Activated CD4-positive, alpha-beta T cell treated with anti-CD3 and anti-CD28 coated beads for 24 hours (primary cell): ENCODE measurements at places on chromosomes 4 and X.

- no peak for DNase-seq
Measured at GRCh38 chr4:177271915-177272766, 37.5 kb upstream of the NEIL3 start.

- no peak for DNase-seq
Measured at GRCh38 chr4:2402048-2402842, 16.2 kb downstream of the ZFYVE28 start.

GRCh38 chrX:580030-580429, 50.6 kb upstream of the SHOX start:
- no peak for DNase-seq

DNA sequence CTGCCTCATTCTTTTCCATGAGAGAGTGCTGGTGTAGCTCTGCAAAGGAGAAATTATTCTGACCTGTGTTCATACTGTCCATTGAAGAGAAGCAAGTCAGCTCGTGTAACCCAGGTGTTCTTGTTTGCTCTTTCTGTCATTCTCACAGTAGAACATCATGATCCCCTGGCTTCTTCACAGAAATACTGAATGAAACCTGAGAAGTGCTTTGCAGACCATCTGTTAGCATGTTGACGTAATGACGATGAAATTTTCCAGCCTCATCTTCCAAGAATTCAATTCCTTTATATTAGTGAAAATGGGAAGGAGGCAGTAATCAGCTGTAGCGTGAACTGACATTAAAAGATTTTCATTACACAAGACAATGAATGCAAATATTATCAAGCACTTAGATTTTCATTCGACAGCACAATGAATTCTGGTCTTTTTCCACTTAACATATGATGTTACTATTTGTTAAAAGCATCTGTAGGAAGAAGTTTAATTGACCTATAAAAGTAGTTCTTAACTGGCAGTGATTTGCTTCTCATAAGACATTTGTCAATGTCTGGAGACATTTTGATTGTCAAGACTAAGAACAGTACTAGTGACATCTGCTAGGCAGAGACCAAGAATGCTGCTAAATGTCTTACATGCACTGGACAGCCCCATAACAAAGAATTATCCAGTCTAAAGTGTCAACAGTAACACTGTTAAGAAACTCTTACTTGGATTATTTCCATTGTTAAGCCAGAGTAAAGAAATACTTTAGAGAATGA, 246.3 kb downstream of the BANK1 start:
- DNase-seq: no peak

DNA sequence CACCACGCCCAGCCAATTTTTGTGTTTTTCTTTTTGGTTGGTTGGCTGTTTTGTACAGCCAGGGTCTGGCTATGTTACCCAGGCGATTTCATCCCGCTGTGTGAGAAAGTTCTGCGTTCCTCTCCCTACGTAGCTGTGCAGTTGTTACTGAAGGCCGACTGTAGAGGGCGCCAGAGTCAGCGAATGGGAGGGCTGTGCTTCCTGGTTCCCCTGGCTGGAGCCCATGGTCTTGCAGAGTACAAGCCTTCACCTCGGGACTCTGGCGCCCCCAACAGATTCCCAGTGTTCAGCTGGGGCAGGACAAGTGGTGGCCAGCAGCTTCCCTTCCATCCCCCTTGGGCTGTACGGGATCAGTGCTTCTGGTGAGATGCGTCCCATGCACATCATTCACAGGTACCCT, 5.6 kb upstream of the CT45A1 start:
- DNase-seq: peak; percentile 38

DNA sequence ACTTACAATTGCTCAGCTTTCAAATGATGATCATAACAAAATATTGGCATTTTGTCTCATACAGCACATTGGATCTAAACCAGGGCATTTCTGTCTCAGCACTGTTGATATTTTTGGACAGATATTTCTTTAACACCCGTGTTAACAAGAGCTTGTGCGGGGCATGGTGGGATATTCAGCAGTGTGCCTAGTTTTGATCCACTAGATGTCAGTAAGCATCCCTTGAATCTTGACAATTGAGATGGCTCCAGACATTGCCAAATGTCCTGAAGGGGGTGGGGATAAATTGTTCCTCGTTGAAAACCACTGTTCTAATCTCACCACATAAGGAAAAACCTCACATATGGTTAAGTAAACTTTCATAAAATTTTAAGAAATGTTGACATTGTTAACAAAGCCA, 806.3 kb downstream of the STIM2 start:
- no peak for DNase-seq

DNA sequence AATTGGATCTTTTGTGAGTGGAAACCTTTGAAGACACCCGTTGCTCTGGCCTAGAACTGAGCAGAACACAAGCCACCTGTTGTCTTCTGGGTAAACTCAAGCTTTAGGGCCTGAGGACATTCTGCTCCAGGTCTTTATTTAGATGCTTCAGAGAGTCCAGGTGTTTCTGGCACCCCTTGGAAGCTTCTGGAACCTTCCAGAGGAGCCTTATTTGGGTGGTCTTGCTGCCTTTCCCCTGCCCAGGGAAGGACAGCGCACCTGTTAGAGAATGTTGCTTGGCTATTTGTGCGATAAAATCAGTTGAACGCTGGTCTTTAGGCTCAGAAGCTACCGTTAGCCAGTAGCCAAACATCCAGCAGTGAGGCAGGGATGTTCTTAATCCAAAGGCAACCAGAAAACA, 3.0 kb downstream of the ZNF275 start:
- DNase-seq: no peak

DNA sequence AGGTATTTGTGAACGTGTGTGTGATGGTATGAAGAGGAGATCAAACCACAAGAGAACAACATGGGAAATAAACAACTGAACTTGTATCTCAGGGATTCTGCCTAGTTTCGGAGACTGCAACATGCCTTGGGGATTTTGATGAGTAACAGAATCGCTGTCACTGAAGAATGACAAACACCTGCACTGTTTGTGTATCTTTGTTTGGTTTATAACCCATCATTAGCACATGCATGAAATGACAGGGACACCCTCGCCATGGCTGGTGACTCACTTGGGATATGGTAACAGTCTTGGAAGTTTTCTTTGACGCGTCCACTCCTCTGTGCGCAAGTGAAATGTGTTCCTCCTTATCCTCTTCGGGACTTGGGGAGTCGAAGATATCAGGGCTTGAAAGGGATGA, 30.3 kb upstream of the MAP3K15 start:
- DNase-seq: no peak

GRCh38 chrX:148620023-148620422, 119.6 kb downstream of the AFF2 start:
- DNase-seq: no peak

- DNase-seq: no peak
Measured at GRCh38 chr4:3352941-3353594, 60.2 kb downstream of the RGS12 start.

DNA sequence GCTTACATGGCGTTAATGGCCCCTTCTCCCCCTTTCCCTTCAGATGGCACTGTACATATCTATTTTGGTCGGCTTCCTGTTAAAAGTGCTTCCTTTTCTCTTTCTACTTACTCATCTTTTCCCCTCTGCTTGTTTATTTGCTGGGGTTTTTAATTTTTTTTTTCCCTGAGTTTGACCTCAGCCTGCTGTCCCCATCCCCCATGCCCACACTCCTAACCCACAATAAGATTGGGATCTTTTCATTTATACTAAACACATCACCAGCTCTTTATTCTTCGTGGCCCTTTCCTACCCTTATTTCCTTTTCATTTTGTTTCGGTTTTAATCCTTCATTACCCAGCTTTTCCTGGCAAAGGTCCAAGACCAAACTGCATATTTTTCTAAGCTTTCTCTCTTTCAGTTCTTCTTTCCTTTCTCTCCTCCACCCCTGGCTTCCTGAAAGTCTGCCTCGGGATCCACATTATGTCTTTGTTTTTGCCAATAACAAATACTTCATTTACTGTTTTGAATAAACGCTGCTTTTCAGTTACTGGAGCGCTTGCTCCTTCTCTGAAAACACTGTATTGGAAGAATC, 152.0 kb upstream of the USP9X start:
- peak; percentile 10 for DNase-seq

DNA sequence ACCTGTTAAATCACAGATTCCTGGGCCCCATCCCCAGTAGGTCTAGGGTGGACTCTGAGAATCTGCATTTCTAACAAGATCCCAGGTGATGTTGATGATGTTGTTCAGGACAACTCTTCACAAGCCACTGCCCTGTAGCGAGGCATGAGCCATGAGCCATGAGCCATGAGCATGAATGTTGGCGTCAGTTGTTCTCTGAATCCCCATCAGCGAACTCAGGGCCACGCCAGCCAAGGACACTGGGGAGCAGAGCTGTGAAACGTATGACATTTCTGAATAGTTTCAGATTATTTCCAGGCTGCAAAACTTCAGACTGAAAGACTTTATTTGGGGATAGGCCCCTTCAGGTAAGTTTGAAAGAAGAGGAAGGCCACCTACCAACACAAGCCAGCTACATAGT, 46.9 kb upstream of the HCCS start:
- DNase-seq: no peak

DNA sequence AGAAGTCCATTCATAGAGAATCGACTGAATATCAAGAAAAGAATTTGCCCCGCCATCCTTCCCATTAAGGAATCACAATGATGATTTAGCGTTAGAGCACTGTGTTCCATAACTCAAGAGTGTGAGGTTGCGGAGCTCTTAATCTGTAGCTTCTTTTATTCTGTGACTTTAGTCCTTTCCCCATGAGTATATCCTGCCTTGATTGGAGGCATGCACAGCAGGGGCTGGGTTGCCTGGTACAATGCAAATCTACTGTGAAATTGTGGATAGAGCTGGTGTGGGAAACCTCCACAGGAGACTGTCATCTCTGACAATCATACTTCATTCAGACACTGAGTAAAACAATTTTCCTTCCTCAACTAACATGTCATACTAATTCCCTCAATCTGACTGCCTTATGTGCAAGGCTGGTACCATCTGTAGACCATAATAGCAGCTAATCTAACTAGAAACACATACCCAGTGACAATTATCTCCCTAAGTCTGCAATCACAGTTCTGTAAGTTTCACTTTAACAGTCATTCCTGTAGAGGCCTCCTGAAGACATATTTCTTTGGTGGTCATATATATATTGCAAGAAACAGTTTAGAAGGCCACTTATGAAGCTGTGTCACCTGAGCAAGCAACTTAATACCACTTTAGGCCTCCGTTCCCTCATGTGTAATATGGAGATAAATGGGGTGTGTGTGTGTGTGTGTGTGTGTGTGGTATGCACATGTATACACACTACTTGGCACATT, 355.2 kb upstream of the FAM241A start:
- no peak for DNase-seq

DNA sequence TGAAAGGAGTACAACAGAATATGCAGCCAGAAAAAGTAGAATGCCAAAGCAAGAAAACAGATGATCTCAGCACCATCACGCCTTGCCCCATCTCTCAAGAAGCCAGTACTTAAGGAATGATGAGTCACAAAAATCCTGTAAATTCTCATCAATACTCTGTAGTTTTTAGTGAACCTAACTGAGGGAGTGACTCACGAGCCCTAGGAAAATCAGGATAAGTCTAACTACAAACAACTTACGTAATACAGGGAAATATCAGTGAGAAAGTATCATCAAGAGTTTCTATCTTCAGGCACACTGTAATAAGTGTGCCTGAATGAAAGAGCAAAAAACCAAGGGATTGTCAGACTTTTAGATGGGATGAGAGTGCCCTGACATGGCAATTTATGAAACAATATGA, 644.4 kb downstream of the STPG2 start:
- DNase-seq: no peak

DNA sequence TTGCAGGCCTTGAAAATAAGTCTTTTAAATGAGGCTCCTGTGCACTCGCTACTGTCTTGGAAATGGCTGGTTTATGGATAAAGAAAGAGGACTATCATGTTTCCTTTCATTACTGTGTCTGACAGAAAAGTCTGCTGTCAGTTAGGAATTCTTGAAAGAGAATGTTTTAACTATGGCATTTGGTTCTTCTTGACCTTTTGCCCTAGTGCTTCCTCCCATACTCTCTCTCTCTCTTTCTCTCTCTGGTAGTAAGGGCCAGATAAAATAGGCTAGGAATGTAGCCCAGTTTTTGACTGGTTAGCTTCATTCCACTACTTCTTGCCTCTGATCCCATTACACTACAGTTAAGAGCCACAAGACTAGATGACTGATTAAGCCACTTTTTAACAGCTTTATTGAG, 29.8 kb downstream of the YY2 start:
- DNase-seq: no peak

DNA sequence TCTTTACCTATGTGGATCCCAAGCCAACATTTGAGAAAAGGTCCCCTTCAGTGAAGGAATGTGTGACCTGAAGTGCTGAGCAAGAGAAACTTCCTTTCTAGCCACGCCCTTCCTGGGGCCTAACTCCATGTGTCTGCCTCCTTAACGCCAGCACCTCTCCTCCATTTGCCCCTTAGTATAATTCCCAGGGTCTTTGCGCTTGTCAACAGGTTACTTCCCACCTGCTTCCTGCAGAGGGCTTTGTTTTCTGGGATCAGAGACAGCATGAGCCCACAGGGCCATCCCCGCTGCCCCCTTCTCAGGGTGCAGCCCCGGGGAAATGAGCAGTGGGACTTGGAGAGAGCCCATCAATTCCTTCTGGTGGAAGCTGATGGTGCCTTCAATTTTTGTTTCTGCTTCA, 45.9 kb upstream of the DRD5 start:
- DNase-seq: no peak

- DNase-seq: no peak
Measured at GRCh38 chr4:38621028-38621684, 42.8 kb upstream of the KLF3 start.

GRCh38 chr4:3262208-3263052, 13.5 kb downstream of the MSANTD1 start:
- no peak for DNase-seq

DNA sequence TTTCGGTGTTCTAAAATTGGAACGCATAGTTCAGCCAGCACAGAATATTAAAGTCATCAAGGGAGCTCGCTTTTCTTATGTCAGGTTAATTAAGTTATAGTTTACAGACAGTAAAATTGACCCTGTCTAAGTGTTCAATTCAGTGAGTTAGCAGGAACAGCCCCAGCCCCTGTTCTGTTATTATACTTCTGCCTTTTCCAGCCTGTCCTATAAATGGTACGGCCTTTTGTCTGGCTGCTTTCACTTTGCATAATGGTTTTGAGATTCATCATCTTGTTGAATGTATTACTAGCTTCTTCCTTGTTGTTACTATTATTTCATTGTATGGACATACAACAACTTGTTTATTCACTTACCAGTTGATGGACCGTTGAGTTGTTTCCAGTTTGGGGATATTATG, 9.5 kb downstream of the CXCL13 start:
- DNase-seq: no peak

GRCh38 chrX:1657367-1658070, 42.7 kb downstream of the ASMT start:
- DNase-seq: peak; percentile 28

DNA sequence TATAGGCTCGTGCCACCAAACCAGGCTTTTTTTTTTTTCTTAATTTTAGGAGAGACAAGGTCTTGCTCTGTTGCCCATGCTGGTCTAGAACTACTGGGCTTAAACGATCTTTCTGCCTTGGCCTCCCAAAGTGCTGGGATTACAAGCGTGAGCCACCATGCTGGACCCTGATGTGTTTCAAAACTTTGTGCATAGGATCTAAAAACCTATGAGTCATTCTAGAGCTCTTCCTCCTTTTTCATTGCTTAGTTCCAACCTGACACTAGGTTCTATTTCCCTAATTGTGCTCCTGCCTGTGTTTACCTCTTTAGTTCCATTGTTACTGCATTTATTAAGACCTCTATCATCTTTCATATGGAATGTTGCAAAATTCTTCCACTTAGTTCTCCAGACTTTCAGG, 57.3 kb downstream of the HPGD start:
- no peak for DNase-seq
